Right renal pelvis (tissue), 4 donors: ENCODE measurements at places on chromosomes 11 and 22.
A peak's percentile ranks its signal among the peaks of the same experiment; 100 is the strongest.

DNA sequence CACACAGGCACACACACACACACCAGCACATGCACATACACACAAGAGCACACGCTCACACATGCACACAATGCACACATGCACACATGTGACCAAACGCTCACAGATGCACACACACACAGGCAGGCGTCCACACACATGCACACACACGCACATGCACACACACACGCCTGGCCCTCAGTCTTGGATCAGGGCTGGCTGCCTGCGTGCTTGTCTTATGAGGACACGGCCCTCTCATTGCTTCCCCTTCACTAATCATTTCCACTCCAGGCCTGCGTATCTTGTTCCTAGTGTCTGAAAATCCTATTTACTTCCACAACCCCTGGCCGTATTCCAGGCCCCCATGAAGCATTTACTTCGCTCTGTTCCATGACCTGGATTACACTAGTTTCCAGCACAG lies 740.5 kb downstream of the BRD1 start:
- DNase-seq, result no peak

GRCh38 chr11:15485432-15485831 lies 370.7 kb downstream of the INSC start:
- no peak for DNase-seq

GRCh38 chr11:14409891-14410290 lies 50.9 kb upstream of the RRAS2 start:
- DNase-seq, result no peak

DNA sequence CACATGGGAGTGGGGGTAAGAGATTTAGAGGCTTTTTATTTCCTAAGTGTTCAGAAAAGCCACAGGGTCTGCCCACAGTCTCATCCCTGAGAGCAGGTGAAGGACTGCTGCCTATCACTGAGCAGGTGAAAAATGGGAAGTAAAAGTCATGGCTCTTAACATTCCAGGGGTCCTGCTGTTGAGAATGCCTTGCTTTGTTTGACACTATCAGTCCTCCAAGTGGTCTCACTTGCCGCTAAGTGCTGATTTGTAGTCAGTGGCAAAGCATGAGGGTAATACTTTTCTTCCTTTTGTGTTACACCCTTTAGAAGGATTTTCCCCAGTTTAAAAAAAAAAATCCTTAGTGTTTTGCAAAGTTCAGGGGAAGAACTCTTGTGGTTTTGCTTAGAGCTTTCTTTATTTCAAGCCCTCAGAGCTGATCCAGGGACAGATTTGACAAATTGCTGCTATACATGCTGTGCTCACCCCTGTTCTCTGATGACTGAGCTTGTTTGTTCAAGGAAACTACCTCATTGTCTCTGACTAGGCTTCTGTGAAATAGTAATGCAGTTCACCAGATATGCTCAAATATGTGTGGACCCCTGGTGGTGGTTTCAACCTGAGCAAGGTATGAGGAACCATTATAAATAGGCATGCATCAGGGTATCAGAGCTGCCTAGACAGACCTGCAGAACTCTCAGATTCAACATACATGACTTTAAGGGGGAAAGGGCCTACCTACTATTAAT lies 141.0 kb downstream of the ARHGAP42 start:
- DNase-seq, result no peak

DNA sequence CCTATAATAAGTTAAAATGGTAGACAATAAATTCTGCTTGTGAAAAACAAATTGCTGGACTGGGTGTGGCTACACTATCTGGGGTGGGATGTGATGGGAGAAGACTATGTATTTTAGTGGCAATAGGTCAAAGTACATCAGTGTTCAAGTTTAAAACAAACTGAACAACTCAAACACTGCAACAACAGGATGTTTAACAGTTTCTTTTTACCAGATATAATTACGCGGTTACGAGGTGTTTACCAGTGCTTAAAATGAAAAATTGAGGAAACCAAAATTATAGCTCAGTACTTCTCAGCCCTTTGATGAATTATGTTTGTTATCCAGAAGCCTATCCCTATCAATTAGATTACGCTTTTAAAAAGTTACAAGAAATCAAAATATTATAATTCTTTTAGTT lies 3.2 kb downstream of the PRDM10 start:
- DNase-seq, result no peak

DNA sequence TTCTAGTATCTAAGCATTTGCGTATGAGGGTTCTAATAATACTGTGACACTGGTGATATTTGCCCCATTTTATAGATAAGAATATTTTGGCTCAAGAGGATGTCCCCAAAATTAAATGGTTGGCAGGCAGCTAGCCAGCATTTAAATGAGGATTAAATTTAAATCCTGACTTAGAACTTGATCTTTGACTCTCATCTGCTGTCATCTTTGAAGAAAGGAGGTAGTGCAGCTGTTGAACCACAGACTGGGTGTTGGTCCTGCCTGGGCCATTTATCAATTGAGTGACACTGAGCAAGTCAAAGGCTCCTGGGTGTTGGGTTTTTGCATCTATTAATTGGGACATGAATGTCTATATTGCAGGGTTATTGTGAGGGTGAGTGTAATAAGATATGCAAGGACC lies 112.3 kb downstream of the INSC start:
- DNase-seq, result no peak

GRCh38 chr11:117918366-117919255 lies 10.6 kb downstream of the TMPRSS13 start:
- no peak for DNase-seq

DNA sequence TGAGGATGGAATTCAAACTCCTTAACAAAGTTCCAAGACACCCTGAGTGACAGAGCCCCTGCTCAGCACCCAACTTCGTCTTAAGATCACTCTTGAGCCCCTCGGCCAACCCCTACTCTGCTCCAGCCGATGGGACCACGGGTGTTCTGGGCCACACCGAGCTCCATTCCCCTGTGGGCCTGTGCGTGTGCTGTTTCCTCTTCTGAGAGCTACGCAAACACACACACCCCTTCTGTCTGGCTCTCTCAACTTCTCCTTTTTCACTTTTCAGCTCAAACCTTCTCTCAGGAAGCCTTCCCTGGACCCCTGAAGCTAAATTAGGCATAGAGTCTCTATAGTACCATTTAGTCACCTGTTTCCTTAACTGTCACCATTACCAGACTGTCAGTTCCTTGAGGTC lies 37.5 kb upstream of the NNMT start:
- no peak for DNase-seq

GRCh38 chr22:26502688-26503561 lies 9.3 kb downstream of the TFIP11 start:
- DNase-seq, result no peak

GRCh38 chr11:8814923-8815240 lies 96.1 kb upstream of the AKIP1 start:
- no peak for DNase-seq

GRCh38 chr22:33515795-33516194 lies 404.5 kb downstream of the LARGE1 start:
- DNase-seq, result no peak

DNA sequence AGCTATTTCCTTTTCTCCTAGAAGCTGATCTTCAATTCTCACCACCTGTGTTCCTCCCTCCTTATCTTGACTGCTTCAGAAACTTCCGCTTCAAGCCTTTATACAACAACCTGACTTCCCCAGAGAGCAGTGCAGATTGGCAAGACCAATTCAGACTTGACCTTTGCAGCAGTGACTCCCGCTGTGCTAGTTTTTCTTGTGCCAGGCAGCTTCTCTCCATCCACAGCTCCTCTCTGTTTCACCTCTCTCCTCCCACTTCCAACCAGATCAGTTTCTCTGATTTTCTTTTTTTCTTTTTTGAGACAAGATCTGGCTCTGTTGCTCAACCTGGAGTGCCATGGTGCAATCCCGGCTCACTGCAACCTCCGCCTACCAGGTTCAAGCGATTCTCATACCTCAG lies 74.3 kb downstream of the GRAMD1B start:
- DNase-seq, result no peak

DNA sequence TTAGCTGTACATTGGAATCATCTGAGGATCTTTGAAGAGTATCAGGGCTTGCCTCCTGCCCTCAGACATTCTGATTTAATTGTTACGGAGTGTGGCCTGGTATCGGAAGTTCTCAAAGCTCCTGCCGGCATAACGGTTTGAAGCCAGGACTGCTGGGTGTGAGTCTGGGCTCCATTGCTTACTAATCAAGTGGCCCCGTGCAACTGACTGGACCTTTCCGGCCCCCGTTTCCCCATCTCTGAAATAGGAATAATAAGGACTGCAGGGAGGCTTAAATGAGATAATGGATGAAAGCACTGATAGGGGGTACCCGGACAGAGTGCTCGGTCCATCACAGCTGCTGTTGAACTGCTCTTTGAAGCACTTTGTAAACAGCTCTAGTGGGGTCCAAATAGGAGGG lies 1.7 kb downstream of the PLEKHB1 start:
- DNase-seq, result no peak

DNA sequence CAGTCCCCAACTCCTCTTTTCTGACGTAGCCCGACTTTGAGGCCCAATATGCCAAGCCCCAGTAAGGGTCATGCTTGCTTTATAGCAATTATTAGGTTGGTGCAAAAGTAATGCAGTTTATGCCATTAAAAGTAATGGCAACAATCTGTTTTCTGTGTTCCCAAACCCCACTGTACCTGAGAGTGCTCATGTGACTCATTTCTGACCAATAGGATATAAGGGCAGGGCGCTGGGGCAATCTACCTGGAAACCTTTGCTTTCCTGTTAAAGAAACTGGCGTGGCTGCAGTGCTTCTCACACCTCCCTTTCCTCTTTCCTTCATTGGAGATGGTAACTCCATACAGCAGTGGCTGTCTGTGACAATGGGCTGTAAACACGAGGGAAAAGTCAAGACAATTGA lies 78.9 kb upstream of the MPPED2 start:
- no peak for DNase-seq

- DNase-seq, result no peak
Measured at GRCh38 chr11:109728056-109728455, 306.1 kb downstream of the C11orf87 start.

GRCh38 chr11:2448661-2449547 lies 4.1 kb downstream of the KCNQ1 start:
- no peak for DNase-seq

DNA sequence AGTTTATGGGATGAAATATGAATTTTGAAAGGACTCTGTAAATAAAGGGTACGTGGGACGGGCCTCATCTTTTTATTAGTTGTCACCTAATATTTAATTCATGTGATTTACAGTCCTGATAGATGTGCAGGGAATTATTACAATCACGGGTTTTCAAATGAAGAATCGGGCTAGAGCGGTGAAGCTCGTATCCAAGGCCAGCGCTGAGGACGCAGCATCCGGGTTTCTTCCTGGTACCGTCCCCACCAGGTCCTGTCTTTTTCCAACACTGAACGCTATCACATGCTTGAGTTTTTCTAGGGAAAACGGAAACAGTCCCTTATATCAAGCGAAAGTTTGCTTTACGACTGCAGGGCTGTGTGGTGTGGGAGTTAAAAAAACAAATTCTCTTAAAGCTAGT lies 787 bp downstream of the SMDT1 start:
- DNase-seq, result no peak

DNA sequence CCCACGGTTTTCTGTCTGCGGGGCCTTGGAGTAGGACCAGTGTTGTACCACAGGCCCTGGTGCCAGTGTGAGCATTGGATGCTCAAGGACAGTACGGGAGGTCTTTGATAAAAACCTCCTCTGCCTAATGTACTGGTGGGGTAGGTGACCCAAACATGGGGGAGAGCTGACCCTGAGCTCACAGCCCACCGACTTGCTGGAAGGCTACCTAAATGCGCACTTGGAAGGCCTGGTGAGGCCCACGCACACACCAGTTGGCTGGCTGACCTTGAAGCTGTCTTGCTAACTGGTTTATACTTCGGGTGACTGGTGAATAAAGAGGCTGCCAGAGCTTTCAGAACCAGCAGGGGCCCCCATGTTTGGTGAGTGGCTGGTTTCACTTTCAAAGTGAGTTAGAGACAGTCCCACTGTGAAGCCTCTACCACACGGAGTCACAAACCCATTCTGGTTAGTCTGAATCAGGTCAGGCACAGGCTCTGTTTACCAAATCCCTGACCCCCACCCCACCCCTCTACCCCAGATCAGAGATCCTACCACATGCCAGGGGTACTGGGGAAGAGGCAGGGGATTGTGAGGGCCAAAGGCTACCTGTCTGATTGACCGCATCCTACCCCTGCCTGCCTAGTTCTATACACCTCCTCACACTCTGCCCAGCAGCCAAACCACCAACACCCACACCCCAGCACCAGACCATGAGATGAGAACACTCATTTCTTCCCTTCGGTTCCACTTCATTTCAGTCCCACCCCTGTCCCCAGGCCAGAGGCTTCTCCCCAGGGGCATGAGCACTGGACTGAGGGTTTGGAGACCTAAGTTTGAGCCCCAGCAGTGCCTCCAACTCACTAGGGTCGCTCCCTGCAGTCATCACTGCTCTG lies 12.7 kb upstream of the IL2RB start:
- no peak for DNase-seq

DNA sequence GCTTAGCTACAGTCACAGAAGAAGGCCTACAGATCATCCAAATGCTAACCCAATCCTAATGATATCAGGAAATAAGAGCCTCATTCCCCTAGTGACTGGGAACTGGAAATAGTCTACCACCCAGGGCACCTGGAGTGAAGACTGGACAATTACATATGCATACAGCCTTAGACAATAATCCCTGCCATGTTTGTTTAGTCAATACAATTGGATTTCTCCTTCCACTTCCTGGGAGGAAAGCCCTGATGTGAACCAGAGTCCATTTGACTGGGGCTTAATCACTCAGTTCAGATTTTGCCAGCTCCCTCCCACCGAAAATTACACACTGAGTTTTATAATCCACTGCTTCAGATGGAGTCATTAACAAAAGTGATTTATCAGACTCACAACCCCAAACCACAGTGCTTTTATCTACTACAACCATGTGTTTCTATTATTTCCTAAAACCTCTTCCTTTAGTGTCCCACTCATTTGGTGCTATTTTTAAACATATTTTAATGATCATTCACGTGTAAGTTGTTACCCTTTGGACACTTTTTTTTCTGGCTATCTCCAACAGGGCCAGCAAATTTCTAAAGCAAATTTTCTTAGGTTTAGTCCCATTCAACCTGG lies 29.9 kb downstream of the CWF19L2 start:
- no peak for DNase-seq

GRCh38 chr11:9797300-9797699 lies 133.4 kb downstream of the SWAP70 start:
- no peak for DNase-seq

GRCh38 chr11:67356864-67357561 lies 3.7 kb upstream of the POLD4 start:
- DNase-seq, result peak; percentile 65
